Adipocyte (in vitro differentiated cells): ENCODE measurements at places on chromosomes 11 and 22.

GRCh38 chr22:38038426-38038825 is 18.8 kb upstream of the PICK1 start:
- DNase-seq, result no peak

DNA sequence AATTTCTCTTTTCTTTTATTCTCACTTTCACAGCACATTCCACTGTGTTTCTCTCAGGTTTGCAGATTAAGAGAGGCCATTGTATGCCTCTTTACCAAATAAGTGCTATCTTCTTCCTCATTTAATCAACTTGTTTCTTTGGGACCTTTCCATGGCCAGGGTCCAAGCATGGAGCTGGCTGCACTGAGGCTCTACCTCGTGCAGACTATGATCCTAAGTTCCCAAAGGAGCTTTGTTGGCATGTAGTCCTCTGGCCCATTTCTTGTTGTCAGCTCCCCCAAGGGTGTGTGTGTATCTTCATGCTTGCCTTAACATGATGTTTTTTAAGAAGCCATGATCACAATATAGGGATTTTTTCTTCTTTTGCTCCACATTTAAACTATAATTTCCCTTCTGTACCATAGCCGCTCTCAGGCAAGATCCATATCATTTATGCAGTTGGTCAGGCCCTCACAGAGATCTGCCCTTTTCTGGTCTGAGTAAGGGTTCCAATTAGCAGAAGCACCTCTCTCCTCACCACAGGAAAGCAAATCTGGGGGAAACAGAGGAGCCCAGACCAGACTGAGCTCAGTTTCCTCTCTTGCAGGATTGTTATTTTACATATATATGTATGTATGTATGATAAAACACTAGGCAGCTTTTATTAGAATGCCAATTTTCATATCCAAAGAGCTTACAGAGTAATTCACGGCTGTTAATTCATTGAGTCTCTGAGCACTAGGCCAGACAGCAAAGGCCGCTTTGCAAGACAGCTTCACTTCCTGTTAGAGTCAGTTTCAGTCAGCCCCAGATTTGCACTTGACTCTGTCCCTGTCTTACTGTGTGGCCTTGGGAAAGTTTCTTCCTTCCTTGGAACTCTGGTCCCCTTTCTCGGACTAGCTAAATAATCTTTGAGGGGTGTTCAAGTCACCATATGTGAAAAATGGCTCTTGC is 34.3 kb downstream of the CYB5R2 start:
- DNase-seq, result no peak

DNA sequence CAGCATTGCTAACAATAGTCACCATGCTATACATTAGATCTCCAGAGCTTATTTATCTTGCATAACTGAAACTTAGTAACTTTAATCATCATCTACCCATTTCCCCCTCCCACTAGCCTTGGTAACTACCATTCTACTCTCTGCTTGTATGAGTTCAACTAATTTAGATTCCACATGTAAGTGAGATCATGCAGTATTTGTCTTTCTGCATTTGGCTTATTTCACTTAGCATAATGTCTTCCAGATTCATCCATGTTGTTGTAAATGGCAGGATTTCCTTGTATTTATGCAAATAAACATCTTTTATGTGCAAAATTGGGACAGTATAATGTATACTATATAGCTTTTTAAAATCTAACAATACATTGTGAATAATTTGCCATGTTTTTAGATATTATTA is 66.0 kb upstream of the ZBED5 start:
- no peak for DNase-seq

DNA sequence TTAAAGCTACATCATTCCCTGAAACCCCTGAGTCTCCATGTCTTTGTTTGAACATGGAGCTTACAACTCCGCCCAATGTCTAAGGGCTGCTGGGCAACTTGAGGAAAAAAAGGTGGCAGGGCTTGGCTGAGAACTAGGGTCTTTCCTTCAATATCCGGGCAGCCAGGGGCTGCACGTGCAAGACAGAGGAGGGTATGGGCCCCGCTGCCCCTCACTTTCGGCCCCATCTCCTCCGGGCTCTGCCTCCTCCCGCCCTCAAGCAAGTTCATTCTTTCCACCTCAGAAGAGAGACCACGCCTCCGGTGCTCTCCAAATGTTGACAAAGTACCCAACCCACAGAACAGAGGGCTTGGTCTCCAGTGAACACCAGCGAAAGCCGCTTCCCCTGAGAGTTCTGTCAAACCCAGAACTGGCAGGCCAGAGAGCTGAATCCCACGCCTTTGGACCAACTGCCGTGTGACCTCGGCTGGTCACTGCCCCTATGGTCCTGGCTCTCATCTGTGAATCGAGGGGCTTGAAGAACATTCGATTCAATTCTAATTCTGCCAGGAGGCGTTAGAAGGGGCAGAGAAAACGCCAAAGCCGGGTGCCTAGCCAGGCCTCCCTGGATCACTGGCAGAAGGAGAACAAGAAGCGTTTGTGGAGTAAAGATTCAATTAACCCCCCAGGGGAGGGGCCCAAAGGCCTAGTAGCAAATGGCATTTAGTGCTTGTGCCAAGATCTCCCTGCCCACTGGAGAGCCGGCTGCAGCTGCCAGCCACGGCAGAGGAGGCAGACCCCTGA is 7.3 kb downstream of the PDGFB start:
- no peak for DNase-seq

DNA sequence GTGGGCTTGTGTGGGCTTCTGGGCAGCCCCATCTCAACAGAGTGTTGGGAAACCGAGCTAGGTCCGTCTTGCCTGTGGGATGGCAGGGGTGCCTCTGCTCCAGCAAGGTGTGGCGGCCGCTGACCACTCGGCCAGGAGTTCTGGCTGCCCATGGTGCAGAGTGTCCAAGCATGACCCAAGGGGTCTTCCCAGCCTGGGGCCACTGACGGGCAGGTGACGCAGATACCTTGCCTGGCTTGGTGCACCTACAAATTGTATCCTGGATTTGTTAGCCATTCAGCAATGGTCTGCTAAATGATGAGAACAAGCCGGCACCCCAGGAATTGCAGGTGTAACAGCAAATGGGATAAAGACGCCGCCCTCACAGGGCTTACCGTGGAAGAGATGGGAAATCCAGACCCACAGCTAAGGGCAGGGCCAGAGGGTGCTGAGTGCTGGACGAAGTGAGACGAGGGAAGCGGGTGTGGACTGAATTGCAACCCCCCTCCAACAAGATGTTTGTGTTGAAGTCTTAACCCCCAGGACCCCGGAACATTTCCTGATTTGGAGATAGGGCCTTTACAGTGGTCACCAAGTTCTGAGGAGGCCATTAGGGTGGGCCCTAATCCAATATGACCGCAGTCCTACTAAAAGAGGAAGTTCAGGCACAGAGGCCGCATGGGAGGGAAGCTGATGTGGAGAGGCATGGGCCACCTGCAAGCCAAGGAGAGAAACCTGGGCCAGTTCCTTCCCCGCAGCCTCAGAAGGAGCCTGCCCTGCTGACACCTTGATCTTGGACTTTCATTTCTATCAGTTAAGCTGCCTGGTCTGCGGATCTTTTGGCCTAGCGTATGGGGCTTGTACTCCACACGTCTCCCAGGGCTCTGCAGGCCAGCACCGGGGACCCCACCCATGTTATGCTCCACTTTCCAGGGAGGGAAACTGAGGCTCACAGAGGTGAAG is 45.2 kb upstream of the LINC01488 start:
- no peak for DNase-seq

- no peak for DNase-seq
Measured at GRCh38 chr11:33689501-33689900, 11.1 kb downstream of the C11orf91 start.

- no peak for DNase-seq
Measured at GRCh38 chr22:37161443-37161842, 11.7 kb upstream of the IL2RB start.

DNA sequence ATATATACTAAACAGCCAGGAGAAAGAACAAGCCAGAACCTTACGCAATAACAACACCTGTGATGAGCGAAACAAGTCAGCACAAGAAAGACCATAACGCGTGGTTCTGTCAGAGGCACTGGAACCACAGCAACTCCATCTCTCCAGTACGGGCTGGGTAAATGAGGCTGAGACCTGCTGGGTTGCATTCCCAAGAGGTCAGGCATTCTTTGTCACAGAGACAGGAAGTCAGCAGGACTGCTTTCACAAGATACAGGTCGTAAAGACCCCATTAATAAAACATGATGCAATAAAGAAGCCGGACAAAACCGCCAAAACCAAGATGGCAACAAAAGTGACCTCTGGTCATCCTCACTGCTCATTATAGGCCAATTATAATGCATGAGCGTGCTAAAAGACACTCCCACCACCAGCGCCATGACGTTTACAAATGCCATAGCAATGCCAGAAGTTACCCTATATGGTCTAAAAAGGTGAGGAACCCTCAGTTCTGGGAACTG is 21.7 kb downstream of the TPST2 start:
- DNase-seq, result no peak

- DNase-seq, result no peak
Measured at GRCh38 chr22:25012741-25013143, 60.2 kb downstream of the KIAA1671 start.

DNA sequence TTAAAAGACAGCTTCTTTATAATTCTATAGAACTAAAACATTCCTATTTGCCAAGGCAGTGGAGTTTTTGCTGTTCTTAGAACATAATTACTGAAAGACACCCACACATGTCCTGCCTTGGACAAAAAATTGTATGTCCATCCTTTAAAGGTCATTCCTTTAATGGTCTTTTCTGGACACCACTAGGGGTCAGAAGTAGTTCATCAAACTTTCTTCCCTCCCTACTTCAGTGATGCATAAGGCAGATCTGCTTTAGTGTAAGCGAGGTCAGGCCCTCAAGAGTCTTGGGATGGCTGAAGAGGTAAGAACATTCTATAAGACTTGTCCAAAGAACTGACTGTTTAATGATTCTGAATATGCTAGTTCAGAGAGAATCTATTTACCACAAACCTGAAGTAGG is 4.3 kb upstream of the OR51V1 start:
- peak; percentile 86 for DNase-seq

DNA sequence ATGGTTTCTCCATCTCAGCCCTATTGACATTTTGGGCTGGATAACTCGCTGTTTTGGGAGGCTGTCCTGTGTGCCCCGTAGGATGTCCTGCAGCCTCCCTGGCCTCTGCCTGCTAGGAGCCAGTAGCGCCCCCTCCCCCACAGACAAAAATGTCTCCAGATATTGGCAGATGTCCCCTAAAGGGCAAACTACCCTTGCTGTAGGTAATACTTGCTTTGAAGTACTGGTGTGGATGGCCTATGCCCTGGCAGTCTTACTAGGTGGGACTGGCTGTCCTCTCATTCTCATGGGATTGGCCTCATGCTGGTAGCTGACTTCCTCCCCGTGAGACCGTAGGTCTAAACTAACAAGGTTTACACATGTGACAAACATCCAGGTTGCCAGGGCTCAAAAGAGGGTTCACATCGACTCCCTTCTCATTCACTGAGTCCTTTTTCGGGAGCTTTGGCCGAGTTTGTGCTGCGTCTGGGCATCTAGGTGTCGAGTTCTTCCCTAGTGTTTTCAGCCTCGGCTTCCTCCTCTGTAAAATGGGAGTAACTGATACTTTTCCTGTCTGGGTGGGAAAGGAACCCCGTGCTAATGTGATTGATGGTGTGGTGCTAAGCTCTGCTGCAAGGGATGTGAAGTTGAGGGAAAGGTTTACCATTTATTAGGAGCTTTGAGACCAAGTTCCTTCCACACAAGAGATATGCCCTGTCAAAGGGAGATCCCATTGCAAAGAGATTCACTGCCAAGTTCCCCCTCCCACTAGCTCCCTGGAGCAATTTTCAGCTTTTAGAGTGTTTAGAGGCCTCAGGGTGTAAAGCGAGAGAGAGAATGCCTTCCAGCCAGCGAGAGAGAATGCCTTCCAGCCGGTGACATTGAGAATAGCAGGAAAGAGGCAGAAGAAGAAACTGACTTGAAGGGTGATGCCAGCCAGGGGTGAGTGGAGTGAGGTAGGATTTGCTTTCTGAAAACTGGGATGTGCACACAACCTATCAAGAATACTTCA is 17.0 kb downstream of the PTPRJ start:
- DNase-seq, result no peak

- DNase-seq, result no peak
Measured at GRCh38 chr22:33400891-33401290, 342.7 kb upstream of the SYN3 start.

DNA sequence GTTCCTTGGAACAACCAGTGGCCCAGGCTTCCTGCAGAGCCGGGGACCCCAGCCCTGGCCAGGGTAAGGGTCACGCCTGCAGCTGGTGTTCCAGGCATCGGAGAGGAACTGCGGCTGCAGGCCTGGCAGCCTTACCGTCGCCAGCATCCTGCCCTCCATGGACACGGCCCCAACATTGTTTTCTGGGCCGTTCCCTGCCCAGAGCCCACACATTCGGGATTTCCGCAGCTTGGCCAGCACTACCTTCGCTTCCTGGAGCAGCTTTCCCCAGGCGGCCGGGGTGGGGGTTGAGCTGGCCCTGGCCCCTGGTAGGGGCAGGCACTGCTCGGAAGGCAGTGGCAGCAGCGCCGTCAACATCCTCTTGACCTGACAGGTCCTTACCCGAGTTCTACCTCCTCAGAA is 17.7 kb downstream of the TXN2 start:
- DNase-seq, result no peak

- no peak for DNase-seq
Measured at GRCh38 chr11:1928891-1929541, 9.5 kb downstream of the TNNT3 start.

DNA sequence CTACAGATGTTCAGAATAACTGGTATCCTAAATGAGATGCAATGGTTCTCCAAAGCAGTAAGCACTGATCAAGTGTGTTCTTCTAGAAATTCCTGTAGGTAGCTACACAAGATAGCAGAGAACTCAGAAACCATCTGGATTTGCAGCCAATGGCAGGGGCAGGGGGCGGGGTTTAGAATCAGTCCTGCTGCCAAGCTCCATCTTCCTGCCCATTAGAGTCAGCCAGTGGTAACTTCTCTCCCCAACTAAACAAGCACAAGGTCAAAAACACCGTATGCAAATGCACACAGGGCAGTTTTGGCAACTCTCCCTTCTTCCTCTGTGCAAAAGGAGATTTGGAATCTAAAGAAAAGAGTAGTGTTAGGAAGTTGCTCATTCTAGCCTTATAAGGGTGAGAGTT is 237.5 kb upstream of the CCDC90B start:
- DNase-seq, result no peak

DNA sequence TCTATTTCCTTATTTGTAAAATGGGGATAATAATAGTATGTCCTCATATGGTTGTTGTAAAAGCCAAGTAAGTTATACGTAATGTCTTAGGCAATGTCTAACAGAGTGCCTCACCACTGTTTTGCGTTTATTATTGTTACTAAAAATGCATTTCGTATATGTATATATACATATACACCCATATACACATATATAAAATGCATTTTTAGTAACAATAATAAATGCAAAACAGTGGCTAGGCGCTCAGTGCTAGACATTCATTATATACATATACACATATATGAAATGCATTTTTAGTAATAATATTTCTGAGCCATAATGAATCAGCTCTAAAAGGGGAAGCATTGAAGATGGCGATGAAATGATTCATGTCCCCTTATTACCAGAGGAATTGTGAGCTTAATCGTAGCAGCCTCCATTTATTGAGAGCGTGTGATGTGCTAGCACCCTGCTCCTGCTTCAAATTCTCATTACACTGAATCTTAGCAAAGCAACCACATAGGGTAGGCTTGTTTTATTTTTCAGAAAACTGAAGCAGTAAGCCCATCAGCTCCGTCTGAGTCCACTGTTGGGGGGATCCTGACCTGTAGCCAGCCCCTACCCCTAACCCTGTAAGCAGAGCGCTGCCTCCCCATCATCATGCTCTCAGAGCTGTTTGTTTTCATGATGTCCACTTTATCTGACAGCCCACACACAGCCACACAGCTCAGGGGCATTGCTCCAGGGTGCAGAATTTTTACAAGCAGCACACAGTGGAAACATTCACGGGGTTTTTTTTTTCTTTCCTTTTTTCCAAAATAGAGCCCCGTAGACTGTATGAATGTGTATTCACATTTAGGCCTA is 97.1 kb upstream of the NAV2 start:
- DNase-seq, result no peak
